Effector memory CD4-positive, alpha-beta T cell (primary cell): ENCODE measurements at places on chromosomes 5 and 9.

- DNase-seq = no peak
Observed at GRCh38 chr5:174589011-174589410, 135.4 kb upstream of the MSX2 start.

GRCh38 chr9:106892632-106893031, 29.7 kb downstream of the ZNF462 start:
- no peak for DNase-seq

GRCh38 chr9:83733739-83734138, 26.0 kb upstream of the UBQLN1 start:
- DNase-seq = no peak

GRCh38 chr5:110056580-110057114, 366.9 kb downstream of the MAN2A1 start:
- no peak for DNase-seq

- no peak for DNase-seq
Observed at GRCh38 chr5:2904399-2904798, 152.9 kb upstream of the IRX2 start.
